Fibroblast of skin of scalp (primary cell): ENCODE measurements at places on chromosomes 7 and 10.

GRCh38 chr10:130105724-130106123 is 4.9 kb downstream of the C10orf143 start:
- no peak for DNase-seq

DNA sequence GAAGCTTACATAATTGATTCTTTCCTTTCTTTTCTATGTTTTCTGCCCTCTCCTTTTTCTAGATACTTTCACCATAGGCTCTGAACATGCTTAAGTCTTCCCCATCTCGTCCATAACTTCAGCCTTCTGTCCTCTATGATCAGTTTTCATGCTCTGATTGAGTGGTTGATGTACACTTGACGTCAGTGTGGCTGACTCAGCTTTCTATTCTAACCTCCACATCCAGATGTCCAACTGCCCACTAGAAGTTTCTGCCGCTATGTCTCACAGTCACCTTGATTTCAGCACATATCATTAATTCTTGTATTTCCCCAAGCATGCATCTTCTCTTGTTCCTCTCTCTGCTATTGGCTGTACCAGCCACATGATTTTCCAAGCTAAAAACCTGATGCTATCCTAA is 15.0 kb downstream of the CDK14 start:
- no peak for DNase-seq

DNA sequence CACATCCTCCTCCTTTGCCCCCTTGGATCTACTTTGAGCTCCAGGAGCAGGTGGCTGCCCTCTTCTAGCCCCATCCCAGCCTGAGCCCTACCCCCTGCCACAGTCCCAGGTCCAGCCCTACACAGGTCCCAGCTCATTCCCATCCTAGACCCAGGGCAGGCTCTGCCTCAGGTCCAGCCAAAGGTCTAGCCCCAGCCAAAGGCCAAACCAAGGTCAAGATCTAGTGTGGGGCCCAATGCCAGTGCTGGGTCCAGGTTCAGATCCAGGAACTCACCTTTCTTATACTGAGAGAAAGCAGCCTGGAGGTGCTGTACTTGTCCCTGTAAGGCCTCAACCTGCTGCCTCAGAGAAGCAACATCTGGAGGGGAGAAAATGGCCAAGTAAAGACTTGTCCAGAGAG is 8.5 kb downstream of the SFTPD start:
- no peak for DNase-seq

- DNase-seq, result no peak
These were observed 27.8 kb downstream of the ENTPD1 start for GRCh38 chr10:95783741-95784140.

GRCh38 chr10:65945061-65945460 is 980.8 kb upstream of the LRRTM3 start:
- peak; percentile 33 for DNase-seq

DNA sequence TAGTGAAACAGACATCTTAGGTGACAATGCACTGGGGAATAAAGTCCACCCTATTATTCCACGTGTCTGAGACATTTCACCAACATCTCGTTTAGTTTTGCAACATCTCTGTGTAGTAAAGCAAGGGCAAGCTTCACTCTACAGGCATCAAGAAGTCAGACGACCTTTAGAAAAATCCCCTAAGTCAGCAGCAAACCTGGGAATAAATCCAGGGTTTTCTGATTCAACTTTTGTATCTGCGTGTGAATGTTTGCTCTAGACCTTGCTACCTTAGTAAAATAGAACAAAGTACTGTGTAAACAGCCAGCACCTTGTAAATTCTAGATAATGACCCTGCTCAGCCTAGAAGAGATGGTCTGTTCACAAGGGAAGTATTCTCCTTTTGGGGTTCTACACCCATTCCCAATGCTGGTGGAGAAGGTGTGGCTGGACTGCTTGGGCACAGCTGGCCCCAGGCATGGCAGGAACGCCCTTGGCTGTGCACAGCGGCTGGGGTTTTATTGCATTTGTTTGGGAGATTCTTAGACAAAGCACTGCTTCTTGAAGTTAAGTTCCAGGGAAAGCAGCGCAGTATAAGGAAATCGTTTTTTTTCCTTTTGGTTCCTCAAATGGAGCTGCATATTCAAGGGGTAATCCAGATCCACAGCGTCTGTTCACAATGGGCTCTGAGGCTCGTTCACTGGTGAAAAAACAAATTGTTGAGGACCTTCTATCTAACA is 38.3 kb upstream of the GALNTL5 start:
- DNase-seq, result no peak

- DNase-seq, result no peak
These were observed 200.7 kb upstream of the NPSR1 start for GRCh38 chr7:34457329-34457728.
